AG08396 (cell line): ENCODE measurements at places on chromosomes 7 and 10.
A peak's percentile ranks its signal among the peaks of the same experiment; 100 is the strongest.

GRCh38 chr7:108014747-108015682 lies 12.1 kb upstream of the LAMB1 start:
- DNase-seq, result no peak

DNA sequence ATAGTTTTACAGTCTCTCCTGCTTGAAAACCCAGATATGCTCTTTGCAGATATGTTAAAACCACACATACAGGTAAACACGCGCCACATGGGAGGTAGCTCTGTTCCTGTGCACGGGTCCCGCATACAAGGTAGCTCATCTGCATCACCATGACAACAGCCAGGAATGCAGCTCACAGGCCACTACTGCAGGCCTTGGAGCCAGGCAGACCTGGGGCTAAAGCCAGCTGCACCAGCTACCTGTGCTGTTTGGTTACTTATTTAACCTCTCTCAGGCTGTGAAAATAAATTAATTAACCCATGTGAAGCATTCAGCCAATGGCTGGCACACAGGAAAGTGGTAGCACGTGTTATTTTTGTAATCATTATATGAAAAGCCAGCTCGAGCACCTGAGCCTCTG lies 428.3 kb downstream of the TNS3 start:
- no peak for DNase-seq

DNA sequence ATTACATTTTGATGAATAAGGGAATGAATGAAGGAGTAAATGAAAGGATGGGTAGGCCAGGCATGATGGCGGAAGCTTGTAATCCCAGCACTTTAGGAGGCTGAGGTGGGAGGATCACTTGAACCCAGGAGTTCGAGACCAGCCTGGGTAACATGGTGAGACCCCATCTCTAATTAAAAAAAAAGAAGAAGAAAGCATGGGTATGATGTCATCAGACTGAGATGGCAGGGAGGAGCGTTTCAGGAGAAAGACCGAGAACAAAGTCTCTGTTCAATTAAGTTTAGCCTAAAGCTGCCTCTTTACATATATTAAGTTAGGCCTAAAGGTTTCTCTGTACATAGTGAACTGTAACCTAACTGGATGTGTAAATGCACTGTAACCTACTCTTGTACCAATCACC lies 42.2 kb upstream of the SMNDC1 start:
- DNase-seq, result no peak

- DNase-seq, result peak; percentile 91
These were observed 50.5 kb downstream of the STK32C start for GRCh38 chr10:132257271-132257670.

DNA sequence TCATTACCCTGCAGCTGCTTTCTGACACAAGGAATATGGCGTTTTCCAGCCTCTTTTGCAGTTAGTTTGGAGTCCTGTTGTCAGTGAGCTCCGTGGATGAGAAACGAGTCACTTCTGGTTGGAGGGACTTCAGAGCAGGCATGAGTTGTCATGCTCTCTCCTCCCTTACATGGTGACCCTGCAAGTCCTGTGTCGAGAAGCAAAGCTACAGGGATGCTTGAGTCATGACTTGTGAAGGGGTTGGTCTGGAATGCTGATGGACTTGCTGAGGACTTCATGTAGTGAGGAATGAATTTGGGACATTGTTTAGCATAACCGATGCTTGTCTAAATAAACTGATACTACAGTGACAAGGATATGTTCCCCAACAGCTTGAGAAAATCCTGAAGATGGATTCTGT lies 108.8 kb downstream of the ADCYAP1R1 start:
- DNase-seq, result no peak

- no peak for DNase-seq
These were observed 290.3 kb downstream of the CDK14 start for GRCh38 chr7:90886416-90886815.

DNA sequence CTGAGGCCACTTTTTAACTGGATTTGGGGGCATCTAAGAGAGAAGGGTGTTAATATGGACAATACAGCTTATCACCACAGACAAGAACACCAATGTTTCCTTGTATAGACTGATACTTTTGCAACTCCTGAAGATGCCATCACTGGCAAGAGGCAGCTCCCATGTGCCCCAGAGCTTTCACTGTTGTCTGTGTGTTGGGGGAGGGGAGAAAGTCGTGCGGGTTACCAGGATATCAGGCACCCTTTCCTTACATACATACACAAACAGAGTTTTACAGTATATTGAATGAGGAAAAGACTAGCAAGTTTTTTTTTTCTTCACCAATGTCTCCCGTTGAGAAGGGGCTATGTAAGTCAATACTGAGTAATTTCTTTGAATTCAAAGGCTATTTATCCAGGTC lies 4.1 kb upstream of the DLX6 start:
- DNase-seq, result no peak

- DNase-seq, result no peak
These were observed 16.6 kb downstream of the JAZF1 start for GRCh38 chr7:28163949-28164348.

GRCh38 chr7:41333511-41333910 lies 369.4 kb downstream of the INHBA start:
- no peak for DNase-seq

DNA sequence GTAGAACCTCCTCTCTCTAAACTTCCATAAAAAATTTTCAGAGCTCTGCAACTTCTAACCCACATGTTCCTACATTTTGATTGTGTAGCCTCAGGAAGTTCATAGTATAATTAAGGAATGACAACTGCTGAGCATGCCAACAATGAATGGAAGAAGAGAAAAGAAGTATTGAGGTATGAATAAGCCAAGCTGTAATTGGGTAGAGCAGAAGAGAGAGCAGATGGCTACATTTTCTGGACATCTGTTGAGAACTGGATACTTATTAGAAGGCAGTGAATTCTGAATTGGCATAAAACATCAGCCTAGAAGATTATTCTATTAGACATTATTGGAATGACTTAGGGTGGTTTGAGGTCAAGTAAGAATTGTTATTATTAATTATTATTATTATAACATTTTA lies 728.3 kb upstream of the PHF14 start:
- DNase-seq, result no peak

DNA sequence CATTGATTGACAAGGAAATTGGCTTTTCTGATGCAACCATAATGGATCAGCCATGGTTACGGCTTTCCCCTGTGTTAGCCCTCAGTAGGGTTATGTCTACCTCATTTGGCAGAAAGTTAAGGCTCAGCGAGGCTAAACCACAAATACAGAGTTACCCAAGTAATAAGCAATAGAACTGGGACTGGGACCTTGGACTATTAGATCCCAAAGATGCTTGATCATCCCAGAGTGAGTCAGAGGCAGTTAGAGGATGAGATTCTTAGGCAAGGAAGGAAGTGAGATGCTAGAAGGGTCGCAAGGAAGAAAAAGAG lies 401.4 kb downstream of the TNS3 start:
- DNase-seq, result no peak

- no peak for DNase-seq
These were observed 109.8 kb upstream of the ELMO1 start for GRCh38 chr7:37558320-37559096.

DNA sequence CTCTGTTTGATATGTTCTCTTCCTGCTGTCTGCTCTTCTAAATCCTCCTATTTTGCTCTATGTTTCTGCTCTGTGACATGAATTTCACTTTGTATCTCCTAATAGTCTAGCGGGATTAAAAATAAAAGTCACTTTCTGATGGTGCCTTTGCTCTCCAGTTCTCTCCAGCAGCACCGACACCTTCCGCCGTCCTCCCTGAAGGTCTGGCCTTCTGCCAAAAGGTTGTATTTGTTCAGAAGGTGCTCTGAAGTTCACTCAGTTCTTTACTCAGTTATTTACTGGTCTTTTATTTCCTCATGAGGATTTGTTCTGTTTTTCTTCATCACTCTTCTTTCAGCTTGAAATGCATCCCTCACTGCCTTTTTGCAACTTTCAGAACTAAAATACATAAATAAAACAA lies 11.2 kb upstream of the EPHA1 start:
- no peak for DNase-seq

GRCh38 chr10:108812906-108813305 lies 1110.4 kb downstream of the XPNPEP1 start:
- no peak for DNase-seq

DNA sequence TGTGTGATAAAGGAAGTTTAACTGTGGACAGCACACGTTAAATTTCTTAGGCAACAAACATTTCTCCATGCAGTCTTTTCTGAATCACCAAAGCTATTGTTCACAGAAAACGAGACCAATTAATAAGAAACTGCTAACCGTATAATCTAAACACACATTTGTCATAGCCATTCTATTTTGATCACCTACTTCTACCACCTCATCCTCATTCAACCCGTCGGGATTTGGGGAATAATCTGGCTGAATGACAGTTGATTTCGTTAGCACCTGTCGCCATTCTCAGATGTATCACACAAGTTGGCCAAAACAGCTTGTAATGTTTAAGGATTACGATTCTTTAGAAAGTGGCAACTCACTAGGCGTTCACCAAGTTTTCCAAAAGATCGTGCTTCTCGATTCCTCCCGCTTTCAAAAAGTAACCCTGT lies 1.2 kb downstream of the EZH2 start:
- no peak for DNase-seq

GRCh38 chr10:84429926-84430520 lies 101.6 kb downstream of the CCSER2 start:
- DNase-seq, result peak; percentile 21

GRCh38 chr10:110808615-110809014 lies 63.1 kb upstream of the PDCD4 start:
- DNase-seq, result no peak

- no peak for DNase-seq
These were observed 251.5 kb upstream of the PLPP4 start for GRCh38 chr10:120205368-120206018.

DNA sequence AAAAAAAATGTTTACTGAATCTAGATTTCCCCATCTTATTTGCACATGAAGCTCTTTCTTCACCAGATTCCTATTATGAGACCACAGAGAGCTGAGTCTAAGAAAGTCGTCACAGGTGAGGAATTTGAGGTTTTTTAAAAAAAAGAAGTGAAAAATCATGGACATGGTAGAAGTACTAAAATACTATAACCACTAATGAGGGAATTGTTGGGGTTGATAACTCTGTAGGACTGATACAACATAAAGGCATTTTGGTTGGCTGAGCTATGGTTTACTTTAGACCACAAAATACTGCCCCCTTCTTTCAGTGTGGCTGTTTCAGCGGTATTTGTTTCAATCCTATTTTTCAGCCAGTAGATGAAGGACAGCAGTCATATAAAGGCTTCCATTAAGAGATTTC lies 1111.3 kb downstream of the TYW1 start:
- no peak for DNase-seq

- no peak for DNase-seq
These were observed 50.5 kb upstream of the MRLN start for GRCh38 chr10:59803714-59804113.

DNA sequence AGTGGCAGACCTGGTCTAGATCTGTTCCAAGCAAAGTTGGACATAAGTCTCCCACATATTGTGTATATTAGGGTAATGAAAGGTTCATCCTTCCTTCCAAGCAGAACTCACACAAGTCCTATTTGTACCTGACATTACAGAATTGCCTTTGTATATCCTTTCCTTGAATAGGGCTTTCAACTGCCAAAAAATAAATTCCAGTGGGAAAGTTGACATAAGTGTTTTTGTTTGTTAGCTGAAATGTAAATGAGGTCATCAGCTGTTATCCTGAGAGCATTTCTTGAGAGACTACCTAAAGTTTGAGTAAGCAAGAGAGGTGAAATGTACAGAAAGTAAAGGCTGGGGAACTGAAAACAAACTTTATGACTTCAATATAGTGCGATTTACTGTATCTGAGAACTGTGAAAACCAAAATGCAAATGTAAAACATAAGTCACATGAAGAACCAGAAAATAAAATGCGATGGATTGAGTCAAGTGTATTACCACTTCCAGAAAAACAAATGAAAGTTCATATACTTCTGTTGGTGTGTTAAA lies 527.3 kb upstream of the SEMA3D start:
- DNase-seq, result no peak

- no peak for DNase-seq
These were observed 43.0 kb downstream of the HERC4 start for GRCh38 chr10:68032113-68032512.

DNA sequence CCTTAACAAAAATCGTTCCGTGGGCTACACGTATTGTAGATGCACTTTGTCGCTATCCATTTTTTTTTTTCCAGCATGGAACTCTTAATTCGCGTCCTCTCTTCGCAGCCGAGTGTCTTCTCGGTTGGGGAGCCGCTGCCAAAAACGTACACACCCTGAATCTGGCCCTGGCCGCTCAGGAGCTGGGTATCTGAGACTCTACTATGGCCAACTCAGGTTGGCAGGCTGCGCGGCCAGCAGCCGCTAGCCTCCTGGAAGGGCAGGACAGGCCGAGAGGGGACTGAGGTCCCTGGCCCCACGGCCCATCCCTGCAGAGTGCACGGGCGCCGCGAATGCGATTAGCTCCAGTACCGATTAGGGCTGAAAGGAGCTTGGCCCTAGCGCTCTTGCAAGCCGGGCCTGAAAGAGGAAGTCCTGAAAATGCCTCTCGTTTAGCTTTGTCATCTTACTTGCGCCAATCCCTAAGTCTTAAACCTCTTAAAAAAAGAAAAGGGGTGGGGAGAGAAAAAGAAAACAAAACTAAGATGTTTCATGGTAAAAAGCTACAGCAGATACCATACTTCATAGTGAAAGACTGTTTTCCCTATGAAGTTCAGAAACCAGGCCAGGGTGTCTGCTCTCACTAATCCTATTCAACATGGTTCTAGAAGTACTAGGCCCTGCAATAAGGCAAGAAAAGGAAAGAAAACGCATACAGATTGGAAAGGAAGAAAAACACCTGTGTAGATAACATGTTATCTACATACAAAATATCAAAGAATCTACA lies 113.2 kb upstream of the RHEB start:
- no peak for DNase-seq

GRCh38 chr10:58712141-58712540 lies 199.5 kb downstream of the BICC1 start:
- no peak for DNase-seq

DNA sequence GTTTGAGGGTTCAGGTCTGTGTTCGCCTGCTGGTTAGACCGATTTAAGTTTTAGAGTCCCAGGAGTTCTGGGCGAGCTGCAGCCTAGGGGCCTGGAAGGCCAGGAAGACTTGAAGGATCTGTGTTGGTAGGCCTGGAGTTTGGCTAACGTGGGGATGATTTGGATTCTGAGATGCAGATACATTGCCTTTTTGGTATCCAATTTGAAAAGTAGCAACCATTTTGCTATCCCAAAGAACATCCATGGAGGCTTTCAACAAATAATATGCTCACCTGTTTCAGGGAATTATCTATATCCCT lies 433 bp upstream of the TRIM4 start:
- DNase-seq, result no peak
